ENCODE measurements at places on chromosomes 6 and 20.

DNA sequence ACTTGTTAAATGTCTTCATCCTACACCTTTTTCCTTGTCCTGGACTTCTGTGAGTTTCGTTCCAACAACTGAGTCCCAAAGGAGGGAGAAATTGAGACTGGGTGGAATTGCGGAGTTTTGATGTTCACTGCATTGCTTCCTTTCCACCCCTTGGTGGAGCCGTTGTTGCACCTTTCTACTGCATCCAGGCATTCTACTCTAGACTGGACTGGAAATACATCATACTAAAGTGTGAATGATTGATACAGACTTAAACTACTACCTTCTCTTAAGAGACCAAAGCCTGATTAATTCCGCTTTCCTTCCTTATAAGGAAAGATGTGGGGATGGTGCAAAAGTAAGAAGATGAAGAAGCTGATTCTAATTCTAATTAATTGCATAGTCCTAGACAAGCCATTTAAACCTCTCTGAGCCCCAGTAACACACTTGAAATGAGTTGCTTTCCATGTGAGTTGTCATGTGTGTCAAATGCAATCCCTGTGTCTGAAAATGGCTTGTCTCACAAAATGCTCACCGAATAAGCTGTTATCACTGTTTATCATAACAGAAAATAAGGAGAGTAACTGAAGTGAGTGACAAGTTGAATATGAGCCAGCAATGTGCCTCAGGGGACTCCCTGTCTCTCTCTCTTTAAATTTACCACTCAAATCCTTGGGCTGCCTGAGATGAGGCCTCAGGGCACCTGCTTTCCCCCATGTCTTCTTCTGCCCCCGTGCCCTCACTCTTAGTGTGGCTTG, 338.3 kb upstream of the CHD6 start:
- no peak for DNase-seq

GRCh38 chr6:45326698-45327417, 1.3 kb upstream of the RUNX2 start:
- no peak for DNase-seq

- DNase-seq: no peak
These were observed 63.7 kb downstream of the CTNNBL1 start for GRCh38 chr20:37757550-37757949.

GRCh38 chr20:63655249-63655648, 2.0 kb upstream of the STMN3 start:
- no peak for DNase-seq

DNA sequence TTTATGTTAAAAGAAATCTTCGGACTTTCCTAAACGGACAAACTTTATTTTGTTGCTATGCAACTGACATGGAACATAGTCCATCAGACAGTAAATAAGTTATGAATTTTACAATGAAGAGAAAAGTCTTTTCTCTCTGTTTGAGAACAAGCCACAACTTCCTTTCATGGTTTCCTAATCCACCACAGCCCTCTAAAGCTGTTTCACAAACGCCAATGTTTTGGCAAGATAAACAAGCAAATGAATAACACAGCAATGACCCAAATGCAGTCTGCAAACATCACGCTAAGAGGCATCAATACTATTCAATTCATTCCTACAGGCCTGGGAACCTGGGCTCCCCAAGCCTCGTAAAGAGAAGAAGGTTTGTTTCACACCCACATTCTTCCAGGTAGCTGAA, 60.4 kb downstream of the HAO1 start:
- no peak for DNase-seq

DNA sequence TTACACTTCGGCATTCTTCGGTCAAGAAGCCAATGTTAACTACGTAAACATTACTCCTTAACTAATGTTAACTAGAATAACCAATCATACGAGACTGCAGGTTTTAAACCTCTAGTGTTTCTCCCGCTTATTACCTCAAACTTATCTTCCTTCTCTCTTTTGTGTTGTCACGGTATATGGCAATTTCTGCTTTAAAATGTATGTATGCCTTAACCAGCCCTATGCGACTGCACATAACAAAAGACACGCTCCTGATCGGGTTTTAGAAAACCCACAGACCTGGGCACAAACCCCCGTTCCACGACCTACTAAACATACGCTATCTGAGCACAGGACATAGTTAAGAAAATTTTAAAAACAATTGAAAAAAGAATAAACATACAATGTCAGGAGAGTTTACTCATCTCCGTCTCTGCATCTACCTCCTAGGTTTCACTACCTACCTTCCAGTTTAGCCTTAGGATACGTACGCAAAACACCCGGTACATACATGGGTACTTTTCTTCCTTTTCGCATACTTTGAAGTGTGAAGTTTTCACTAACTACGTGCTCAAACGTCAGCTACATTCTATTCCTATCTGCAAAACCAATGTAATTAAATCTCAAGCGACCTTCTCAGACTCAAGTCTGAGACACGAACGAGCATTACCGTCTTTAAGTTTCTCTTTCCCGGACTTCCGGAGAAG, 1.1 kb downstream of the CD164 start:
- DNase-seq: no peak

DNA sequence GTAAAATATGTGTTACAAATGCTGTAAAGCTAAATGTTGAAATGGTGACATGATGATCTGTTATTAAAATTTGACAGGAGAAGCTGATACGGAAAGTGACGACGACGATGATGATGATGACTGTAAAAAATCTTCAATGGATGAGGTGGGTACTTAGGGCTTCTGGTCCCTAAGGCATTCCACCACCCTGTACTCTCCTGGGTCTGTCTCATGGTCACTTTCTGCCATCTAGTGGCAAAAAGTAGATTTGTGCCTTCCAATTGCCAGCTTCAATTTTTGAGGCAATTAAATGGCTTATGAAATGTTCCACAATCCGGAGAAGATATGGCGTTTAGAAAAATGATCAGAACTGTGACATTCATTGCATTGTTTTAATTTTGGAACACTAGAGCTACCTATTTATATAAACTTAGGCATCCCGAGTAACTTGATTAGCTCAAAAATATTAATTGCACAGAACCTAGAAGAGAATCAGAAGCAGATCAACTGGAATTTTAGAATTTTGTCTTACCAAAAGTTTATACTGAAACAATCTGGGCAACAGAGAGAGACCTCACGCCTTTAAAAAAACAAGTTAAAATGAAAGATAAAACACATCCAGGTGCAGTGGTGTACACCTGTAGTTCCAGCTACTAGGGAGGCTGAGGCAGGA, 346.5 kb upstream of the PLCB4 start:
- no peak for DNase-seq

- DNase-seq: no peak
These were observed 41.5 kb upstream of the TGM3 start for GRCh38 chr20:2254333-2254732.

DNA sequence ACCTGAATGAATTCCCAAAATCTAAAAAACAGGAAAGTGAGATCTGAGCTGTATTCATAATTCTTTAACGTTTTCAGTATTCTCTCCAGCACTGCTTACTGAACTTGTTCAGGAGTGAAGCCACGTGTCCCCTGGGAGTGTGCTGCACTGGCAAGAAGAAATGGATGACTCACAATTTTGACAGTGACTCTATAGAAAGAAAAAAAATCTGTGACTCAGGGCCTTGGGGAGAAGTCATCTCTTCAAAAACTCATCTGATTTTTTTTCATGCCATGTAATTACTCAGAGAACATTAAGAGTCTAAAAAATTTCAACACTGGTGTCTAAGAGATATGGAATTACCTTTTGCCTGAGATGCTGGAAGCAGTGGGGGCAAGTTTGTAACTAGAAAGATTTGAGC, 39.7 kb downstream of the ANKEF1 start:
- DNase-seq: no peak

DNA sequence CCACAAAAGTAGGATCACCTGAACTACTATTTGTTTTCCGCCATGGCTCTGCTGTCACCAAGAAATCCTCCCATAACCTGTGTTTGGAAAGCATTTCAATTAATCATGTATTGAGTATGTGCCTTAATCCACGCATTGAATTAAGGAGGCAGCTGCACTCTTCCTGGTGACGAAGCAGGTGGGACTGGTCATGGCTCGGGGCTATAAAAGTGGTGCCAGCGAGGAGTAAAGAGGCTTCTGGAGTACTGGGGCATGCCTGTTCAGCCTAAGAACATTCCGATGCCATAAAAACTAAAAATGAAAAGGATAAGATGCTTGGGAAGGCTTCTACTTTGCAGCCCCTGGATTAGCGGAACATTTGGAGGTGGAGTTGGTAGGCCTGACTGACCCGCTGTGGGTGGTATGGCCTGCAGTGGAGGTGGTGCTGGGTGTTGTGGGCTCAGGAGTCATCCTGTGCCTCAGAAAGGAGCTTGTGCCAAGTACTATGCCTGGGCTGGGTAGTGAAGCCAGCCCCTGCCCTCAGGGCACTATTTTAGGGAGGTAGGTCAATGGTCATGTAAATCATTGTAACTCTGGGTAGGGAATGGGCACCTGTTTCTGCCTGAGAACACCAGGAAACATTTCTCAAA, 110.5 kb downstream of the B3GAT2 start:
- no peak for DNase-seq

GRCh38 chr6:113120224-113120581, 736.9 kb upstream of the MARCKS start:
- no peak for DNase-seq

GRCh38 chr20:22536956-22537756, 47.2 kb downstream of the FOXA2 start:
- no peak for DNase-seq

DNA sequence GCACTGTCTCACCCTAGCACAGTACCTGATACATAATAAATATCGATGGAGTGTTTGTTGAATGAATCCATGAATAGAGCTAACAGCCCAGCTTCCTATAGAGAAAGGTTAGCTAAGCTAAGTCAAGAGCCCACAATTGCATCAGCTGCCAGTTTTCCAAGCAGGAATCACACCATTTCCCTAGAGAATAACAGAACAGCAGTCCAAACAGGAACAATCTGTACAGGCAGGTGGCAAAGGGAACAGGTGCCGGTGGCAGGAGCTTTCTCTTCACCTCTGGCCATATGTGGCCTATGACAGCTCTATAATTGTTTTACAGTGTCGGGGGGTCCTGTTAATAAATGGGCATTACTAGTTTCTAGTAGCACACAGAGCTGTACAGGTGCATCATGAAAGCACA, 38.8 kb downstream of the ISM1 start:
- no peak for DNase-seq

- no peak for DNase-seq
These were observed 589.9 kb downstream of the PHF3 start for GRCh38 chr6:64225503-64225902.

DNA sequence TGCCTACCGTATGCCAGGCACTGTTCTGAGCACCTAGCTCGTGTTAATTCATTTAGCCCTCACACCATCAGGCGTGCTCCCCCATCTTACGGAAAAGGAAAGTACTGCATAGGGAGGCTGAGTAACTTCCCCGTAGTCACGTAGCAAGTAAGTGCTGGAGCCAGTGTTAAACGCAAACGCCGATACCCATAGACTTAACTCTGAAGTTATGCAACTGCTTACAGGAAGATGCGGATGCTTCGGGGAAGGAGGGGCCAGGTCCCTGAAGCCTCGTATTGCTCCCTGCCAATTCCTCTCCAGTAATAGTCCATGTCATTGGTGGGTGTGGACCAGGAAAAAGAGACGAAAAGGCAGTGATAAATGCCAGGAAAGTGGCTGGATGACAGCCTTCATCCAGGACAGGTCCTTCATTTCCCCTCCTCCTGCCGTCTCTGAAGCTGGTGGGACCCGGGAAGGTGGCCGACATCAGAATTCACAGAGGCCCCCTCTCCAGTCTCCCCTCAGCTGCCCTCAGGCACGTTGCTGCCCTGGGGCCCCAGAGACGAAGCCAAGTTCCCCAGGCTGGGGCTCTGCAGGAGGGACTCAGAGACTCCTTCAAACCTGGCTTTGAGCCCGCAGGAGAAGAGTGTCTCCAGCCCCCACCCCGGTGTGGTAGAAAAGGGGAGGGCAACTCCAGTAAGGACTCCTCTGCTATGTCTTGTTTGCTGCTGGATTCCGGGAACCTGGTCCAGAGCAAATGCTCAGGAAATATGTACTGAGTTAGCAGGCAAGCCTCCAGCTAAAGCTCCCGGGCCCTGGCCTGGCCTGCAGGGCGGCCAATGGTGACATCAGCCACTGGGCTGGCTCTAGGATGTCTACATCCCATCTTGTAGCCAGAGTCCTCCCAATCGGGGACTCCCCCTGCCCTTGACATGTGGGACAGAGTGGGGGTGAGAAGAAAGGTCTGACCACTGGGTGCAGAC, 37.8 kb downstream of the RAB44 start:
- no peak for DNase-seq

GRCh38 chr6:163721922-163722692, 307.6 kb downstream of the QKI start:
- DNase-seq: no peak

DNA sequence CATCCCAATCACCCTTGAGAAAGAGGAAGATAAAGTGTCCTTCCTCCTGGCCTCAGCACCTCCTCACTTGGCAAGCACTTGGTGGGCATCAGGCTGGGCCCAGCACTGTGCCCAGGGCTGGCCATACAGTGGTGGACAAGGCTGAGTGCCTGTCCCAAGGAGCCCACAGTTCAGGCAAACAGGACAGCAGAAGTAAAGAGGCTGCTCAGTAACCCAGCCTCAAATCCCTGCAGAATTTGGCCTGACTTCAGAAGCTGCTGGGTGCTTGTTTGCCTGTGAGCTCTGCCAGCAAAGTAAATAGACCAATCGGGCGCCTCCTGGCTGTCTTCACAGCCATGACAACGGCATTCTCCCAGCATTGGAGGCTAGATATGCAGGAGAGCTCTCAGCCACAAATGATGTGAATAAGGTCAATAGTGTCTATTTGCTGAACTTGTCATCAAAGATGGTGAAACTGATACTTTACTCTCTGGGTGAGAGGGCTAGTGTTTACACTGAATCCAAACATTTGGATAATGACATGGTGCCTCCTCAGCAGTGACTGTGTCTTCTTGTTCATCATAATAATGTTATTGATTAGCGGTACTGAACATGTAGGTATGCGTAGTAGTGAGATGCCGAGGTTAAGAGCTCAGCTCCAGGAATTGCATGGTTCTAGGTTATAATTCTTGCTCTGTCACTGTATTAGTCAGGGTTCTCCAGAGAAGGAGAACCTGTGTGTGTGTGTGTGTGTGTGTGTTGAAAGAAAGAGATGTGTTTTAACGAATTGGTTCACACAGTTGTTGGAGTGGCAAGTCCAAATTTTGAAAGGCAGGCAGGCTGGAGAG, 36.9 kb upstream of the FANCE start:
- no peak for DNase-seq

DNA sequence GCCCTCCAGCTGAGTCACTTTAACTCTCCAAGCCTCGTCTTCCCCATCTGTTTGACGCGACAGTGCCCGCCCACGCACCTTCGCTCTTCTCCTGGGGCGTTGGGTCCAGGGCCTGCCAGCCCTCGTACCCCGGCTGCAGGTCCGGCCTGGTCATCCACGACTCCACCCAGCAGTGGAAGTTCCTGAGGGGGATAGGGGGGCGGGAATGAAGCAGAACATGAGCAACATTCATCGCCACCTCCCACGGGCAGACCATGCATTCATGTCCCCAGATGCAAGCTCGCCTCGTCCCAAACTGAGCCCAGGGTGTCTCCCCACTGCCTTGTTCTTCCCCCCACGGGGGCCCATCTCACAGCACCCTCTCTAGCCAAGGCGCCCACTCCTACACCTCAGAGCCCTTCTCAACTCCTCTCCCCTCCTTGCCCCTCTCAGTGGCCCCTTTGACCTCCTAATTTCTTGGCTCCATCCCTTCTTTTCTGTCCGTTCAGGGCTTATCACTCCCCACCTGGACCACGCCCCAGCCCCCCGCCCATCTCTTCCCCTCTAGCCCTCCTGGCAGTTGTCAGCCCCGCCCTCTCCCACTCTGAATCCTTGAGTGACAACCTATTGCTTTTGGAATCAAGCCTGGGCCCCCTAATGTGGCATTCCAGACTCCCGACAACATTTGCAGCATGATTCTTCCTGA, 23.7 kb downstream of the TGM2 start:
- DNase-seq: no peak

- DNase-seq: no peak
These were observed 35.6 kb upstream of the SDHAF4 start for GRCh38 chr6:70531133-70531532.
